Activated CD4-positive, alpha-beta memory T cell treated with anti-CD3 and anti-CD28 coated beads, Interleukin-2, amount 10 ng/mL, durations not matched to agents 7 days and 5 days (primary cell): ENCODE measurements at places on chromosomes 4 and X. TPM values are rescaled to one million over a fixed set of nuclear protein-coding genes. Genes with fewer than 3 reads are reported as not detected.

The CACNA1F gene
- 0.93 TPM for total RNA-seq

The NPNT gene
- not detected for total RNA-seq

The DNAAF6 gene
- total RNA-seq: not detected

The FRMPD4 gene
- not detected for total RNA-seq

The SFRP2 gene
- total RNA-seq: not detected

The PTTG2 gene
- 0.86 TPM for total RNA-seq

The TMPRSS11F gene
- not detected for total RNA-seq

The DCAF12L2 gene
- not detected for total RNA-seq

The MAGEA11 gene
- total RNA-seq: not detected

The UGT2A1 gene
- total RNA-seq: not detected

The SULT1B1 gene
- total RNA-seq: 3.9 TPM

The PHOX2B gene
- not detected for total RNA-seq

The SHROOM4 gene
- total RNA-seq: not detected
